ENCODE measurements at places on chromosomes 12 and 14.

- DNase-seq, result peak; percentile 6
Measured at GRCh38 chr12:5078423-5078822, 34.7 kb downstream of the KCNA5 start.

- no peak for DNase-seq
Measured at GRCh38 chr14:85319101-85319500, 210.8 kb upstream of the FLRT2 start.

DNA sequence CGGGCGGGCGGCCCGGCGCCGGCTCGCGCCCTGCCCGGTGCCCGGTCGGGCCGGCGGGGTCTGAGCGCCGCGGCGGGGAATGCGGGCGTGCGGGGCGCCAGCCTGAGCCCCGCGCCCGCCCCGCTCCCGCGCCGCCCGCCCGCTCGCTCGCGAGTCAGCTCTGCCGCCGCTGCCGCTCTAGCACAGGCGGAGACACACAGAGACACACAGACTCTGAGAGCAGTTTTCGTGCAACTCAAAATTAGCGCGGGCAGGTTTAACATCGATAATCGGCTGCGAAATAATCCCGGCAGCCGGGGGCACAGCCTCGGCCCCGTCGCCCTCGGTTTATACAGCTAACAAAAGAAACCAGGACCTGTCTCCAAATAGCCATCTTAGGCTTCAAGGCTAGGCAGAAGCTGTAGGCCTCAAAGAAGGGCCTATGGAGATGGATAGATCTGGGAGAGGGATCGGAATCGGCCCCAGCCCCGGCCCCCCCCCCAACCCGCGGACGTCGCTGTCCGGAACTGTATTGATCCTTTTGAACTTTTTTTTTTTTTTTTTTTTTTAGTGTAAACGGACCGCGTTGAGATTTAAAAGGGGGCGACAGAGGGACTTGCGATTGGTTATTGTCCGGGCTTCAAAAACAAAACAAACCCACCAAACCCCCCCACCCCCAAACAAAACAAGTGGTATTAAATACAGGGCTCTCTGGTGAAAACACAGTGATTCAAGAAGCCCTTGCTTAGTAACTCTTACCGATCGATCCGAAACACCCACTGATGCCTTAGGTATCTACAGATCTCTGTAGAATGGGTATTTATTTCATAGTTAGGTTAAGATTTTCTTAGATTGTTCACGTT, 1.1 kb downstream of the ARID2 start:
- no peak for DNase-seq

DNA sequence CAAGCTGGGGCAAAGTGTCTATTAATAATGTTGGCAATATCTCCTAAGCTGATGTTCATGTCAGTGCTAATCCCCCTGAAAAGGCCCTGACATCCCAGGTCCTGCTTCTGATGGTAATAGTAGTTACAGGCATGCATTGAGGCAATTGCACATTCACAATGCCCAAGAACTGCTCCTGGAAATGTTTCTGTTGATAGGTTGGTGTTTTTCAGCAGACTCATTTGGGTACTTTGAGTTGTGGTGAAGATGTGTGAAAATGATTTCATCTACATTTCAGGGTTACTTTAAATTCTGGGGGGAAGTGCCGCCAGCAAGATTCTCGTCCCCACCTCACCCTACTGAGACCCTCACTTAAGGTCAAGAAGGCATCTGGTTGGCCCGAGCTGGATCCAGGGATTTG, 92.9 kb downstream of the BBS10 start:
- DNase-seq, result no peak

- DNase-seq, result no peak
Measured at GRCh38 chr14:29264865-29265264, 498.3 kb downstream of the FOXG1 start.

GRCh38 chr12:55930771-55931316, at the start of gene DGKA:
TSS of gene DGKA (plus strand) at chr12:55931162. CDS start at chr12:55936504, 5,342 bp downstream.
- peak; percentile 19 for DNase-seq

GRCh38 chr12:20350495-20350894, 17.8 kb upstream of the PDE3A start:
- DNase-seq, result no peak
